HTR-8/SVneo (cell line): ENCODE measurements at places on chromosomes 4 and X.

DNA sequence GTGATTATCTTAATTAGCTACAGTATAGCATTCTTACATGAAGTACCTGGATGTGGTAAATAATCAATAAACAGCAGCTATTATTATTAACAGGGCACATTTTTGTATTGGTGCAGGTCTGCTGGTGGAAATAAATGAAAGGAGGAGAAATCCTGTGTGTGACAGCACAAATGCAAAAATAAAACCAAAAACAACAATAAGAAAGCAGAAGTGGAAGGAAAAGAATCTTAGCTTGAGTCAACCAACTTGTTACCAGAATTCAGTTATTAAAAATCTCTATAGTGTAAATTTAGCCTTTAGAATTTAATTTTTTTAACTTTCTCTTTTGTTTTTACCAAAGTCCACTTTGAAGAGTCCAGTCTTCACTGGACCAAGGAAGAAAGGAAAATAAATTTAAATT is 63.1 kb upstream of the LSM6 start:
- DNase-seq = no peak

GRCh38 chr4:33369446-33369845 is 2649.3 kb downstream of the PCDH7 start:
- peak; percentile 7 for DNase-seq

DNA sequence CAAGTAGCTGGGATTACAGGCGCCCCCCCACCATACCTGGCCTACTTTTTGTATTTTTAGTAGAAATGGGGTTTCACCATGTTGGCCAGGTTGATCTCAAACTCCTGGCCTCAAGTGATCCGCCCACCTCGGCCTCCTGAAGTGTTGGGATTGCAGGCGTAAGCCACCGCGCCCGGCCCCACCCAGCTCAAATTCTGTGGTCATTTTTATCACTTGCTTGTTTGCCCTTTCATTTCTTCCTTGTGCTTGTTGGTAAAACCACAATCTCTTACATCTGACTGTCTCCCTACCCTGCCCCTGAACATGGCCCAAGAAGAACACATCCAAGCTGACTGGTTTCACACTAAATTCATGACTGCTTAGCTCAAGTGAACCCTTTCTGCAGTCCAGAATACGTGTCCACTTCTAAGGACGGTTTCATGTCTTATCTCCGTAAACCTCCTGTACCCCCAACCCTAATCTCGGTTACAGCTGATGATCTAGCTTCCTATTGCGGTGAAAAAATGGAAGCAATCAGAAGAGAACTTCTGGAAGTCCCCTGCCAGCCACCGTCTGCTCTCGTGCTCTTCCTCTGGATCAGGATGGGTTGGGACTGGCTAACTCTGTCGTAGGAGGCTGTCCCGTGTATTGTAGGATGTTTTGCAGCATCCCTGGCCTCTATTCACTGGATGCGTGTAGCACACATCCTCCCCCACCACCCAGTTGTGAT is 5.4 kb upstream of the RS1 start:
- DNase-seq = no peak

GRCh38 chr4:185889585-185889984 is 77.6 kb upstream of the SORBS2 start:
- no peak for DNase-seq

DNA sequence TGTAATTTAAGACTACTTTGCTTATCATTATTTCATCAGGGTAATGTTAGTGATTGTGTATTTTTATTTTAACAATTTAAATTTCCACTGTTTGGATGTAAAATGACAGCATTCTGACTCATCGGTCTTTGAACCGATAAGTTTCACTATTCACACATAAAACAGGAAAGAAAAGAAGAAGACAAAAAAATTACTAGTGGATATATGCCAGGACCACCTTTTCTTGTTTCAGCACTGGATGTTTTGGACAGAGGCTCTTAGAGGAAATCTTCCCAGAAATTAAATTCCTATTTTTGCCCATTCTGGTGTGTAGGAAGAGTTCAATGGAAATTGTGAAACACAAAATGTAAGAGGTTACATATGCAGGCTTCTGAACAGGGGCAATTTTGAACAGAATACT is 57.4 kb downstream of the VEGFC start:
- DNase-seq = no peak

- no peak for DNase-seq
Observed at GRCh38 chr4:173516621-173517524, 13.2 kb downstream of the HAND2 start.

GRCh38 chrX:63250253-63250868 is 100.8 kb downstream of the SPIN4 start:
- DNase-seq = peak; percentile 2

- DNase-seq = no peak
Observed at GRCh38 chr4:155143512-155143911, 64.9 kb upstream of the NPY2R start.

GRCh38 chr4:62543002-62543401 is 1342.9 kb downstream of the ADGRL3 start:
- DNase-seq = no peak

- no peak for DNase-seq
Observed at GRCh38 chr4:120830204-120830603, 92.3 kb downstream of the PRDM5 start.

DNA sequence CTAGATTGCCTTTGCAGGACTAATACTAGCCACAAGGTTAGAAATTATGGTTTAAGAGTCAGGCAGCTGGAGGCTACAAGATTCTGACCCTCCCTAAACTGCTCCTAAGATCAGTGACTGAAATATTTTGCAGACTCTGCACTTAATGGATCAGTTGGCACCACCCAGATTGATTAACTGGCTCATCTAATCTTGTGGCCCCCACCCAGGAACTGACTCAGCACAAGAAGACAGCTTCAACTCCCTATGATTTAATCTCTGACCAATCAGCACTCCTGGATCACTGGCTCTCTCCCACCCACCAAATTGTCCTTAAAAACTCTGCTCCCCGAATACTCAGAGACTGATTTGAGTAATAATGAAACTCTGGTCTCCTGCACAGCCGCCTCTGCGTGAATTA is 145.4 kb upstream of the LCORL start:
- no peak for DNase-seq

DNA sequence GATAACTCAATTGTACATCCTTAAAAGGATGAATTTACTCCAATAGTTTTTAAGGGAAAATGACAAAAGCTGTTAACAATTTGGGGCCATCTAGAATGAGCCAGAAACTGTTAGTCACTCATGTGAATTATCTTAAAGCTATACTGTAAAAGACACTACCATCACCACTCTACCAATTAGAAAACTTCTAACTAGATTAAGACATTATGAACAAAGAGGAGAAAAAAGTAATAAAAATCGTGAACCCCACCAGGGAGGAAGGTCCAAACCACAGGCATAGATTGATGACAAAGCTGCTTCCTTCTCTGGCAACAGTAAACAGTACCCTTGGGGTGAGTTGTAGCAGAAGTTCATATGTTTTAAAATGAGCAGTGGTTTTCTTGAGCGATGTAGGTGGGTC is 106.1 kb downstream of the PDGFC start:
- no peak for DNase-seq

DNA sequence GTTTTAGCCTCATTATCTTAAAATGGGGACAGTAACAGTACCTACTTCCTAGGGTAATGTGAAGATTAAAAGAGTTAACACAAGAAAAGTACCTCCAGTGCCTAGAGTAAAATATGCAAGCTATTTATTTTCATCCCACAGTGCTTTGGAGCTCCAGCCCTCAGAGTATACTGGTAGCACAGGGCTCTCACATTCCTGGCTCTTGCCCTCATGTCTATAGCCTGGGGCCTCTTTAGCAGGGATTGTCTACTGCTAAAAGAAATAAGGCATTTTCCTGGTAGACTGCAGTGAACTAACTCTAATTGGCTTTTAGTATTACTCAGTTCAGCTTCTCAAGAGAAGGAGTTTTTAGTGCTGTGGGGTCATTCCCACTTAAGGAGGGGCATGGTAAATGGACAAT is 60.8 kb downstream of the RRAGB start:
- no peak for DNase-seq

GRCh38 chrX:37912304-37912703 is 64.9 kb upstream of the DYNLT3 start:
- no peak for DNase-seq

DNA sequence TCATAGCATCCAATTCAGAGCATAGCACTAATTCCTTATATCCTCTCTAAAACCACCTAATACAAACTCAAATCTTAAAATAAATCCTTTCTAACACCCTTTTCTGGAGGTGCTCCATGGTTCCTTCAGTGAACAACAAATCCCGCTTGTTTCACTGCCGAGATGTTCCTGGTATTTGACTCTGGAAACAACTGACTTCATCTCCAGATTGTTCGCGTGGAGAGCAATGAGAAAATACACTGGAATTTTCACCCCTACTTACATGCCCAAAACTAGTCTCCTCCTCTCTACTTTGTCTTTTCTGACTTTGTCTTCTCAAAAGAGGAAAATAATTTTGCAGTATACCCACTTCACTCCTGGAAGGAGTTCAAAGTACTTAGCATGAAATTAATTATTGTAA is 129.0 kb downstream of the PLS3 start:
- no peak for DNase-seq

- DNase-seq = no peak
Observed at GRCh38 chrX:40671126-40671525, 23.8 kb upstream of the CXorf38 start.

- DNase-seq = peak; percentile 13
Observed at GRCh38 chr4:154626793-154627484, 14.5 kb upstream of the FGG start.

GRCh38 chrX:78029663-78030062 is 60.2 kb upstream of the PGAM4 start:
- DNase-seq = peak; percentile 56

DNA sequence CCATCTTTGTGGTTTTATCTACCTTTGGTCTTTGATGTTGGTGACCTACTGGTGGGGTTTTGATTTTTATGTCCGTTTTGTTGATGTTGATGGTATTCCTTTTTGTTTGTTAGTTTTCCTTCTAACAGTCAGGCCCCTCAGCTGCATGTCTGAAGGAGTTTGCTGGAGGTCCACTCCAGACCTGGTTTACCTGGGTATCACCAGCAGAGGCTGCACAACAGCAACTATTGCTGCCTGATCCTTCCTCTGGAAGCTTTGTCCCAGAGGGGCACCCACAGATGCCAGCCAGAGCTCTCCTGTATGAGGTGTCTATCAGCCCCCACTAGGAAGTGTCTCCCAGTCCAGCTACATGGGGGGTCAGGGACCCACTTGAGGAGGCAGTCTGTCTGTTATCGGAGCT is 199.3 kb upstream of the WDFY3 start:
- DNase-seq = no peak

- no peak for DNase-seq
Observed at GRCh38 chrX:49174723-49175122, 3.0 kb downstream of the PLP2 start.

DNA sequence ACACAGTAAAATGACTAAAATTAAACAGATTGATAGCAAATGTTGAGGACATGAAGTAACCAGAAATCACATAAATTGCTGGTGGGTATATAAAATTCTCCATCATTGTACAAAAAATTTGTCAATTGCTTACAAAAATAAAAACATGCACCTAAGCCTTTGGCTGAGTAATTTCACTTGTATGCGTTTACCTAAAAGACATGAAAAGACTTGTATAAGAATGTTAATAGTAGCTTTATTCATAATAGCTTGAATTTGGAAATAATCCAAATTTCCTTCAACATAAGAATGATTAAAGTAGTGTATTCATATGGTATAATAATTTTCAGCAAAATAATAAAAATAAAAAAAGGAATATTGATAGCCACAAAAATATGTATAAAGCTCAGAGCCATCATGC is 37.7 kb downstream of the PDHA2 start:
- DNase-seq = no peak

- DNase-seq = no peak
Observed at GRCh38 chrX:39361736-39362135, 560.5 kb downstream of the MID1IP1 start.

GRCh38 chr4:83335701-83336100 is 1.1 kb upstream of the HPSE start:
- no peak for DNase-seq

DNA sequence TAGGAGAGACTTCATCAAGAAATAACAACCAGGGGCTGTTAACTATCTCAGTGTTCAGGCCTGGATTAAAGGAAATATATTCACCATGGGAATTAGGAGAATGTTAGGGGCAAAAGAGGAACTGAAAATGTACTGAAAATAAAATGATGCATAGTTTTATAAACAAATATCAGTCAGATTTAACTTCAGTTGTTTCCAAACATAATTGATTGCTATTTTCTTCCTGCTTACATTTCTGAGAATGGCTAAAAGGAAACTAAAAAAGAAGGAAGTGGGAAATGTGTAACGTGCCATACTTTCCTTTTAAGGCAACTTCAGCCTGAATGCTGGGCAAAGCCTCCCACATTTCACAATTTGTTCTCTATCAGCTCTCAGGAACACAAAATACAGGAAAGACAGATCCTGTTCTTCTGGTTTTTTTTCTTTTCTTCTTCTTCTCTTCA is 178.1 kb downstream of the MAML3 start:
- DNase-seq = no peak

DNA sequence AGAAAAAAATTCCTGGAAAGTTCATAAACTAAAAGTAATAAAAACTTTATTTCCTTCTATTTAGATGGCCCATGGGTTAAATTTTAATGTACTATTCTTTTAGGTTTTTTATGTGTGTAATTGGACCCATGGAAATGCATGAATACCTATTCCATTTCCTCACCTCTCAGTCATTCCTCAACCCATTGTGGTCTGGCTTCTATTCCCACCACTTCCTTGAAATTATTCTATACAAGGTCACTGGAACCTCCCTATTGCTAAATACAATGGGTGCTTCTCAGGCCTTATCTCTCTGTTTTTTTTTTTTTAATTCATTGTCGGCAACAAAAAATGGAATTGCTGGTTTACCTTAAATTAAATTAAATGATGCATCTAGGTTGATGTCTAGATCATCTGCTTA is 17.2 kb downstream of the SLC39A8 start:
- DNase-seq = no peak

DNA sequence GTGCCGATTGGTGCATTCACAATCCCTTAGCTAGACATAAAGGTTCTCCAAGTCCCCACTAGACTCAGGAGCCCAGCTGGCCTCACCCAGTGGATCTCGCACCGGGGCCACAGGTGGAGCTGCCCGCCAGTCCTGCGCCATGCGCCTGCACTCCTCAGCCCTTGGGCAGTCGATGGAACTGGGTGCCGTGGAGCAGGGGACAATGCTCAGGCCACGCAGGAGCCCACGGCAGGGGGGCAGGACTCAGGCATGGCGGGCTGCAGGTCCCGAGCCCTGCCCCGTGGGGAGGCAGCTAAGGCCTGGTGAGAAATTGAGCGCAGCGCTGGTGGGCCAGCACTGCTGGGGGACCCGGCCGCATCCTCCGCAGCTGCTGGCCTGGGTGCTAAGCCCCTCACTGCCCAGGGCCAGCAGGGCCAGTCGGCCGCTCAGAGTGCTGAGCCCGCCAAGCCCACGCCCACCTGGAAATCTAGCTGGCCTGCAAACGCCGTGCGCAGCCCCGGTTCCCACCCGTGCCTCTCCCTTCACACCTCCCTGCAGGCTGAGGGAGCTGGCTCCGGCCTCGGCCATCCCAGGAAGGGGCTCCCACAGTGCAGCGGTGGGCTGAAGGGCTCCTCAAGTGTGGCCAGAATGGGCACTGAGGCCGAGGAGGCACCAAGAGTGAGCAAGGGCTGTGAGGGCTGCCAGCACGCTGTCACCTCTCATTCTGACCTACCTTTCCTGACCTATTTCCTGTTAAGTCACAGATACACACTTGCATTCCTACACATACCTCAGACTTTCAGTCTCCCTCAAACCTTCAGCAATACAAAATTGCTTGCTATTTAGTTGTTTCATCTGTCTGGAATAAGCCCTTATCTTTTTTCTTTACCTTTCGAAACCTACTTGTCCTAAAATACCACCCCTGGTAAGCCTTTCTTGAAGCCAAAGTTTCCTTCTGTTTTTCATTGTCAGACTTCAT is 20.7 kb downstream of the UBE2K start:
- no peak for DNase-seq

GRCh38 chr4:186329372-186329771 is 63.4 kb downstream of the F11 start:
- no peak for DNase-seq
